ENCODE measurements at places on chromosomes 11 and 22.

DNA sequence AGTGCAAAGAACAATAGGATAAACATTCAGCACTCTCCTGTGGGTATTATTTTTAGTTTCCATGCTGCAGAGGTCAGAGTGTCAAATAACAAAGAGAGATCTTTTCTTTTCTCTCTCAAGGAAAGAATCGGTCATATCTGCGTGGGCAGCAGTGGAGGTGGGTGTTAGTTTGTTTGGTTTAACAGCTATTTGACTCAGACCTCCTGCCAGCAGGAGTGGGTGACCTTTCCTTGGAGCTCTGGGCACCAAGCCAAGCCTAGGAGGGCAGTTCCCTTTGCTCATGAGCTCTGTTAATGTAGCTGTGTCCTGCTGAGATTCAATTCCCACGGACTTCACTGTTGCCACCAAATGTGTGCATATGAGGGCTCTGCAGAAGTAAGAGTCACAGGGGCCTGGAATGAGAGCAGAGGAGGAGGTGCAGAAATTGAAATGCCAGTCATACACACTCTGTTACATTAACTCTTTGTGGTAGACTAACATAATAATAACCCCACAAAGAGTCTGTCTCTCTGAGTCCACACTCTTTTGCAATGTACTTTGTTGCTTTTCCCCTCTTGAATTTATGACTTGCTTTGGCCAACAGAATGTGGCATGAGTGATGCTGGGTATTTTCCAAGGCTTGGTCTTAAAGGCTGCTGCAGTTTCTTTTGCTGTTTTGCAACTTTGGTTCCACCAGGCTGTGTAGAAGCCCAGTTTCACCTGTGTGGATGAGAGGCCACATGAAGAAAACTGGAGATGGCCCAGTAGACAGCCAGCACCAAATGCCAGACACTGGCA, 76.0 kb upstream of the GRK3 start:
- DNase-seq = peak; percentile 55

DNA sequence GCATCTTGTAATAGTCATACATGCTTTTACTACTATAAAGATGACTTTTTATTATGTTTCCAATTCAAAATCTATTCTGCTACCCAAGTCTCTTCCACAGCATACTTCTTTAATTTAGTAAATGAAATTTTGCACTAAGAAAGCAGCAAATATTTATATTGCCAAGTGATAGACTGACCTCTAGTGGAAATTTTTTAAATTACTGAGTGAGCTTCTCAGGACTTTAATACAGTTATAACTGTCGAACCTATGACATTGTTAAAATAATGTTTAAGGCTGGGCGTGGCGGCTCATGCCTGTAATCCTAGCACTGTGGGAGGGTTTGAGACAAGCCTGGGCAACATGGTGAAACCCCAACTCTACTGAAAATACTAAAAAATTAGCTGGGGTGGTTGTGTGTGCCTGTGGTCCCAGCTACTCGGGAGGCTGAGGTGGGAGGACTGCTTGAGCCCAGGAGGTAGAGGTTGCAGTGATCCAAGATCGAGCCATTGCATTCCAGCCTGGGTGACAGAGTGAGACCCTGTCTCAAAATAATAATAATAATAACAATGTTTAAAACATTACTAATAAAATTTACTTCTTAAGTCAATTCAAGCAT, 27.3 kb downstream of the STK33 start:
- peak; percentile 11 for DNase-seq

DNA sequence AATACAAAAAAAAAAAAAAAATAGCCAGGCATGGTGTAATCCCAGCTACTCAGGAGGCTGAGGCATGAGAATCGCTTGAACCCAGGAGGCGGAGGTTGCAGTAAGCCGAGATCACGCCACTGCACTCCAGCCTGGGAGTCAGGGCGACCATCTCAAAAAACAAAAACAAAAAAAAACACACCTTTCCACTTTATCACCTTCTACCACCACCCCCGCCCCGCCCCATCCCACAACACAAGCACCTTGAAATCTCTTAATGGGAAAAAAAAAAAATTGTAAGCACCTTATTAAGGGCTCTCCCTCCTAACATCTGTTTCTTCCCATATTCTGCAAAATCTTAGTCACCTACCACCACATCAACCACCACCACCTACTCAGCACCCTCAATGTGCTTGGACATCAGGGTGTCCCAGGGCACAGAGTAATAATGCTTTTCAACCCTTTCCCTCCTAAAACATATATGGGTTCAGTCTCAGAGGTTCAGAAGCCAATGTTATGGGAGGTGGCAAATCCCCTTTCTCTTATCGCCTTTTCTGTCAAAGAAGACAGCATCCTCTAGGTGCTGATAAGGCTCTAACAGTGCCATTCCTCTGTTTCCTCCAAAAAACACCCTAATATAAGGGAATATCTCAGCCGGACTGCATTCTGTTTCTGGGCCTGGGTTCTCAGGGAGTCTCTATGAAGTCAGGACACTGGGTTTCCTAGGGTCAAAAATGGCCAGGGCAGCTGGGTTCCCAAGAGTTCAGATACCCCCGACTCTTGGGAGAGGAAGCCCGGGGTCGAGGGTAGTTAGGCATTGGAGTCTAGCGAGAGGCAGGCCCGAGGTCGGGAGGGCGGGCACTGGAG, 718 bp downstream of the INTS5 start:
- DNase-seq = no peak

GRCh38 chr11:6438979-6439571, 1.7 kb downstream of the HPX start:
- DNase-seq = peak; percentile 65

DNA sequence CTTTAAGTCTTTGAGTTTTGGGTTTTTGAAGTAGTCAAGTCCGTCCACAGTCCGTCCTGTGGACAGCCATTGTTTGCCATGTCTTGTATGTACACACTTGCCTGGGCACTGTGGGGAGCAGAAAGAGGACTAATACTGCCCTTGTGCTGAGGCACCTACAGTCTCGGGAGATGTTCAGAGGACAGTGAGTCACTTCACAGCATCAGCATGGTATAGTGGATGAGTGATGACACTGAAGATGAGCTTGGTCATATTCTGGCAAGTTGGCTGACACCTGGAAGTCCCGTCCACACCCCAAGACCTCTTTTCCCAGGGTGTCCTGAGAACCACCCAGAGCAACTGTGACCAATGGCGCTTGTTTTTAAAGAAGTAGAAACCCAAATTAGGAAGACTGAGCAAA, 29.2 kb downstream of the NF2 start:
- no peak for DNase-seq

GRCh38 chr22:36136475-36136874, 24.1 kb downstream of the APOL3 start:
- no peak for DNase-seq

GRCh38 chr11:71990701-71991100, 8.0 kb upstream of the IL18BP start:
- no peak for DNase-seq

DNA sequence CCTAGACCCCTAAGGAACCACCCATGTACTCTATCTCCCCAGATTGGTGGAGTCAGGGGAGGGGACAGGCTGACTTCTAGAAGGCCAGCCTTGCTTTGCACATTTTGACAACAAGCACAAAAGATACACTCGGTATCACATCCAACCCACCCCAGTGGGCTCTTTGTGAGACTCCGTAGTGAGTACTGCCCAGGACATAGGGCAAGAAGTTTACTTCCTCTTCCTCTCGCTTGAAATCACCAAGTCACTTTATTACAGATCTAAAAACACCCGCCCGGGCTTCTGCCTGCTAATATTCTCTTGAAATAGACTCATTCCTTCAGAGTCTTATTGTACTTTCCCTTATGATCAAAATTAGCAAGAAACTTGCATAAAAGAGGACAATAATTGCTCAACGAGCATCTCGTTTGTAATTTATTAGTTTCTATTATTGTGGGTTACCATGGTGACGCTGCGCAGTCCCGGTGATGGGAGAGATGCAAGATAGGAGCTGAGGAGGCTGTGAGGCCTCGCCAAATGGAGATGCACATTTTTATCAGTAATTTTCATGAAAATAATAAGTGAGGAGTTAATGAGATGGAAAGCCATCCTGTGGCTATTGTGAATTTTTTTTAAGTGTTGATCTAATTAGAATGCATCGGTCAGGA, 96.9 kb downstream of the FEZ1 start:
- no peak for DNase-seq

DNA sequence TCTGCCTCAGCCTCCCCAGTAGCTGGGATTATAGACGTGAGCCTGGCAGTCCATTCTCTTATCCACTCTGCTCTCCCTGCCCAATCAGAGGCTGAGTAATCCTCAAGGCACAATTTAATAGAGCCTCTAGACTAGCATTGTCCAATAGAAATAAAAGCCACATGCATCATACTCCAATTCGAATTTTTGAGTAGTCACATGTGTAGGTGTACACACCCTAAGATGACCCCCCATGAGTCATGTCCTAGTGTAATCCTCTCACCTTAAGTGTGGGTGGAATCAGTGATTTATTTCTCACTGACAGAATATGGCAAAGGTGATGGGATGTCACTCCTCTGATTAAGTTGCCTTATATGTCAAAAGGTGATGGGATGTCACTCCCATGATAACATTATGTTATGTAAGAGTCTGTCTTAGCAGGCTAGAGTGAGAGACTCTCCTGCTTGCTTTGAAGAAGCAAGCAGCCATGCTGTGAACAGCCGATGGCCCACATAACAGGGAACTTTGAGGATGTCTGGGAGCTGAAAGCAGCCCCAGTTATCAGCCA, 61.3 kb downstream of the MN1 start:
- DNase-seq = no peak

- no peak for DNase-seq
Observed at GRCh38 chr22:44664149-44664548, 37.9 kb upstream of the PRR5 start.

GRCh38 chr11:10600570-10601248, 32.2 kb upstream of the LYVE1 start:
- DNase-seq = no peak

DNA sequence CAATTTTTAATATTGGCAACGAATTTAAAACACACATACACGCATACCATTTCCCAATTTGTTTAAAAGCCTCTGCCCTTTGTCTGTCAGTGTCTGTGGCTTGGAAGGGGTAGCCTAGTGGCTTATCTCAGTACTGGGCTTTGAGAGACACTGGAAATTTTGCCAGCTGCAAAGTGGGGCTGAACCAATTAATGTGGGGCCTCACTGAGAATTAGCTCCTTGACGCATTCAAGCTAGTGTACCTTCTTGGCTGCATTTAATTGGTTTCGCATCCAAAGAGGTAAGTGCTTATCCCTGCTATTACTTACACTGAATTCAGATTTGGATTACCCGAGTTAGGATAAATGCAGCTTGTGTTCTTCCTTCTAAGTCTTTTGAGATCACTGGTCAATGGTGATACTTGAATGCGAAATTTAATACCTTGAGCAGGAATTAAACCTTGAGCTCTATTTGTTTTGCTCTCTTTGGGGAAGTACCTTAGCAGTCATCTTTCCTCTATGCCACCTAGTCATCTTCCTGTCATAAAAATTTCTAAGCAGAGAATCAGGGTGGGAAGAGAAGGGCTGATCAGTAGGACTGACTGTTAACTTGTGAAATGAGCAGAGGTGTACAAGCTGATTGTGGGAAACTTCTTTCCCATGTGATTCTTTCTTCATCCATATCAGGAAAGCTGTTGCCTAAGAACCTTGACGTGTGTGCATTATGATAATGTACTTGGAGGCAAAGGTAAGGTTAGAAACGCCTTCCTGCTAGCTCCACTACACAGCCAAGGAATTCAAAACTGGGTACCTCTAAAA, 187.7 kb upstream of the E2F8 start:
- DNase-seq = no peak

GRCh38 chr11:123308077-123308476, 113.0 kb upstream of the CLMP start:
- no peak for DNase-seq

DNA sequence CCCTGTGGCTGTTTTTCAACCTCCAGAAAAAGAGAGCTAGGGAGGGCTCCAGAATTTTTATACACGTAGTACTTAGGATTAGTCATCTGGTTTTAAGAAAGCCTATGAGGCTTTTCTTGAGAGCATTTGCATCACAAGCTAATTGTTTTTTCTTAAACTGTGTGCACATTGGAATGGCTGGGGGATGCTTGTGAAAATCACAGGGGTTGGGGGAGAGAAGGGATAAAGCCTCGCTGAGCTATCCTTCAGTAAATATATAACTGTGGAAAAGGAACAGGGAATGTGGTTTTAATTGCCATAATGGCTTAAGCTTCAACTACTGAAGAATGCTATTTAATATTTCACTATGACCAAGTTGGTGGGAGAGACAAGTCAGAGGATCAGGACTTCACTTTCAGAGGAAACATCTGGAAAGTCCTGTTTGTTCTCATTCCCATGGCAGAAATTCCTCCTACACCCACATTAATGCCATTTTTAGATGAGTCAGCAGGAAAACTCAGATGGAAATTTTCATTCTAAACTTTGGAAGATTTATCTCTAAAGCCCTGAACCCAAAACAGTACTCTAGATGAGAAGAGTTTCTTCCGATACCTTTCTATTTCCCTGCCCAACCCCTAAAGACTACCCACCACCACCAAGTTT, 591.3 kb downstream of the LRRC4C start:
- DNase-seq = no peak

DNA sequence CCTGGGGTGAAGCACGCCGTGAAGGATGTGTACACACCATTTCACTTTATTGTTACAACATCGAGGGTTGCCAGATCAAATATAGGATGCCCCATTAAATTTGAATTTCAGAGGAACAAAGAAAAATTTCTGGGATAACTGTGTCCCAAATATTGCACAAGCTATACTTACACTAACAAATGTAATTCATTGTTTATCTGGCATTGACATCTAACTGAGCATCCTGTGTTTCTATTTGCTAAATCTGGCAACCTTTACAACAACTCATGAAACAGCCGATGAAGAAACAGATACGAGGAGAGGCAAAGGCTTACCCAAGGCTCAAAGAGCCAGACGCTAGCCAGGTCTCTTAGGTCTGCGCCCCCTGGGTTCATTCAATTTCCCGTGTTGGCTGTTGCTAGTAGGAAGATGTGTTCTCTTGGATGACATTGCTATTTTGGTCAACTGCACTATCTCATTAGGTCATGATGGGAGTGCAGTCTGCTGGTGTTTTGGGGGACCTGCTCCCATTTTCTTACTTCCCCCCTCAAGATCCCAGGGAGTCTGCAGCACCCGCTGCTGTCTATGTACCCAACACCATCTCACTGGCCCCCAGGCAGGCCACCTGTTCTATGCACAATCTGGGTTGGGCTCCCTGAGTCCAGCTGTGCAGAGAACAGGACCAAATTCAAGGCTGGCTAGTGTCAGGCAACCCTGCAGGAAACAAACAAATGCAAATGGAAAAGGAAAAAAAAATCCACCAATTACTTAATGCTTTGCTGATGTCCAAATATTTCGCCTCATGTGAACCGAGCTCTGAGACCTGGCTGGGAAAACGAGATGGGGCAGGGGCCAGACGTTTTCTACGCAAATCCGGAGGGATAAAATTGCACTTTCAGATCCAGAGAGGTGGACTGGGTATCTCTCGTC, 560.9 kb downstream of the MIAT start:
- DNase-seq = no peak

- no peak for DNase-seq
Observed at GRCh38 chr11:9562716-9563115, 10.8 kb upstream of the WEE1 start.

Data from HEK293T (cell line).